GM12891 (cell line): ENCODE measurements at places on chromosomes 13 and 19.

DNA sequence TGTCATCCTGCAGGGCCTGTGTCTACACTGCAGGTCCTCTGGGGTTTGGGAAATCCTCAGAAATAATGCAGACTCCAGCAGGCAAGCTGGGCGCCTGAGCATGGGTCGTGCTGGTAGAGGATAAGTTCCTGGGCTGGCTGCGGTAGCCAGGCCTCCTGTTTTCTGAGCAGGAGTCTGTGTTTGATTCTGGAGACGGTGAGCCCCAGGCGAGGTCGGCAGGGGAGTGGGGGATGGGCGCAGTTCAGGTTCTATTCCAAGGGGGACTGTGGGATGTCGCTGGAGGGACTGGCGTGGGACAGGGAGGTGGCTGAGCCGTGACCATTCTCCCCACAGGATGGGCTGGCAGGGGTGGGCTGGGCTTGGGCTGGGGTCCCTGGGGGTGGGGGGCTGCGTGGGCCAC, 154.7 kb downstream of the KDM4B start:
- no peak for DNase-seq

GRCh38 chr19:41991025-41991424, 3.0 kb downstream of the ATP1A3 start:
- no peak for DNase-seq

GRCh38 chr13:50053844-50054243, 38.6 kb downstream of the KCNRG start:
- DNase-seq = no peak

GRCh38 chr13:76385586-76385985, 500.6 kb downstream of the KCTD12 start:
- no peak for DNase-seq

GRCh38 chr19:14556662-14557188, 15.1 kb downstream of the NDUFB7 start:
- peak; percentile 94 for DNase-seq

DNA sequence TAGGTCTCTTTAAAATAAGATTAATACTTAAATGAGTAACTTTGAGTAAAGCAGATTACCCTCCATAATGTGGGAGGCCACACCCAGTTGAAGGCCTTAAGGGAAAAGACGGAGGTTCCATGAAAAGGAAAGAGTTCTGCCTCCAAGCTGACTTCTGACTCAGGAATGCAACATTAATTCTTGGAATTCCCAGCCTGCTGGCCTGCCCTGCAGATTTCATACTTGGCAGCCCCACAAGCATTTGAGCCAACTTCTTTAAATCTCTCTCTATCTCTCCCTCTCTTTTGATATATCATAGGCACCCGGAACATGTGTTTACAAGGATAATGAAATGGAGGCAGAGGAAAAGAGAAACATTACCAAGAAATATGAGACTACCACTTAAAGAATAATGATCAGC, 902.3 kb upstream of the MIR17HG start:
- no peak for DNase-seq
